NCI-H1105 (cell line): ENCODE measurements at places on chromosomes 4 and X.
A peak's percentile ranks its signal among the peaks of the same experiment; 100 is the strongest.

DNA sequence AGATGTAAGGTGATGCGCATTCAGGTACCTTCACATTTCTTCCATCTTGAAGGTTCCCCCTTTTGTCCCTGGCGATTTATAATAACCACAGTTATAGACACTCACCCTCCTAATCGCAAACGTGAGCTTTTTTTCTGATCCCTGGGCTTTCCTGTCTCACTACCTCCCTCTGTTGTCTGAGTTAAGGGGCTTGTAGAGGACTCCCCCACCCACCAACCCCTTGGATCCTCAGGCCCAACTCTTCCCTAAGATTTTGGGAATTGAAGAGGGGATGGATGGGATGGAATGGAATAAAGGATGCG lies 1.4 kb downstream of the CNKSR2 start:
- peak; percentile 16 for DNase-seq

- no peak for DNase-seq
Measured at GRCh38 chr4:24514808-24515207, 69.5 kb downstream of the DHX15 start.

GRCh38 chr4:89482926-89483595 lies 175.5 kb upstream of the GPRIN3 start:
- no peak for DNase-seq

GRCh38 chr4:23348789-23349498 lies 540.9 kb downstream of the PPARGC1A start:
- DNase-seq: no peak

- DNase-seq: no peak
Measured at GRCh38 chrX:36978886-36979285, 29.3 kb upstream of the FAM47C start.

GRCh38 chrX:11446336-11446735 lies 153.1 kb downstream of the AMELX start:
- no peak for DNase-seq

DNA sequence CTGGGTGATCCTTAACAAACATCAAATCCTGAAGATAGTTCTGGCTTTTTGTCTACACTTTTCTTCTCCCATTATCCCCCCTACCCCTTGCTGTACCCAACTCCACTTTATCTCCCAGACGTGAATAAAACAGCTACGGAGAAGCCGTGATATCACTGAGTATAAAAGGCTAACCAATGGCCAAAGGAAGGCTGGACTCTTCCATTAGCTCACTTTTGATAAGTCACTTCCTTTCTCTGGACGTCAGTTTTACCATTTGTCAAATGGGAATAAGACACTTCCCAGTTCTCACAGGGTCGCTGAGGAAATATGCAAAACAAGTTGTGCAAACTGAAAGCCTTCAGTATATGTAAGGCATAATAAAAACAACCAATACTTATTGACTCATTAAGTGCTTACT lies 38.6 kb upstream of the EDA2R start:
- DNase-seq: no peak

DNA sequence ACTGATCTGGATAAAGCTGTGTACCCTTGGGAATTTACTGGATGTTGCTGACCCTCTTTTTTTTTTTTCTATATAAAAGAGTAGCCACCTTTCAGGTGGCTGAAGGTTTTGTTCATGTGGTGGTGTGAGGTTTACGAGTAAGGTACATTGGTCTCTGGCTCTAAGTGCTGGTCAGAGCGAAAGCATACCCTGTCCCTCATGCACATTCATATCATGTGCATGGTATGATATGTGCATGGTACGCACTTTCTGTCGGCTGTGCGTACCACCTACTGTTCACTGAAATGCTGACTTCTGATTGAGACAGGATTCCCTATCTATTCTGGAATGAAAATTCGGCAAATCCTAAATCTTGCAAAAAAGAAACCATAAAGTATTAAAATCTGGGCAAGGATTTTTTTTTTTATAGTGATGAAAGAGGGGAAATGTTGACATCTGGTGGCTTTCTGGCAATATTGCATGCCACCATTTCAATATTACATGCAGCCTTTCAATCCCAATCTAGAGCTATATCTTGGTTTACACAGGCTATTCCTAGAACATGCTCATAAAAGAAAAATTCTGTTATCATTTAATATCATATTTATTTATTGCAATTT lies 32.8 kb downstream of the FAM149A start:
- no peak for DNase-seq

- no peak for DNase-seq
Measured at GRCh38 chrX:128807367-128807766, 715.9 kb downstream of the SMARCA1 start.

DNA sequence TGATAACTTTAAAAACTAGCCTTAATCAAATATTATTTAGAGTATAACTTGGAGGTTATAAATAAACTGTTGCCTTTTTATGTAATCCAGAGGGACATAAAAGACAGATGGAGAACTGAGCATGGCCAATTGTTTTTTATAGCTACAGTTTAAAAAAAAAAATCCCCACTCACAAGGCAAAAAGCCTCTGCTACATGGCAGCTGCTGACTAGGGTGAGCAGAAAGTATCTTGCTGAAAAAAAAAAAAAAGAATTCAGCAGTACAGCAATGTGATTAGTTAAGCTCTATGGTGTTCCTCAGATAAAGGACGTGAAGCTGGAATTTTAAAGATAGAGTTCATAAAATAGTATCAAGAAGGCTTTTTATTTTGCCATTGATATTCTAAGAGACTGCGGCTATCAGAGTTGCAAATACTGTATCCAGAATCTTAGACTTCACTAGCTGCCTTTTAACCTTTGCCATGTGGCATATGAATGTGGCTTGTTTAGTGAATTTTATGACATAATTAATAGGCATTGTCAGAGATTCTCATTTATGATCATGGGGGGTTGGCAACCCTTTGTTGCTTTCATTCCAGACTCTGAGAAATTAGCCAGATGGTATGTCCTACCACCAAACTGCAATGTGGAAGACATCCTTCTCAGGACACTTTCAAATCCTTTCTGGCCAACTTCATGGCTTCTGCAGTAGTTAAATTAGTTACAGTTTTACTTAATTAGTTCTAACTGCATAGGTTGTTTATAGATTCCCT lies 498.0 kb downstream of the STPG2 start:
- DNase-seq: no peak

DNA sequence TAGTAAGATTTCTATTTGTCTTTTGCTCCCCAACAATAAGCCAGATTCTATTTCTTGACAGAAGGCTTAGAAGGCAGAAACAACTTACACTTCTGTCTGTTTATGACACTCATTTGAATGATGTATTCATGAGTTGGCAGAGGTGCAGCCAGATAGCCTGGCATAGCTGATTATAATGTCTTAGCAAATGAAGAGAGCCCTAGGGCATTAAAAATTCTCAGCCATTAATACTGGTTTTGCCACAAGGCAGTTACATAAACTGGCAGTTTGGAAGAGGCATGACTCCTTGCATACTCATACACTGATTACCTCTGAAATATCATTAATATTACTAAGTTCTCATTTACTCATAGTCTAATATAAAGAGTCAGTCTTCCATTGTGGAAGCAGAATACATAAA lies 728.5 kb upstream of the NDST4 start:
- no peak for DNase-seq

DNA sequence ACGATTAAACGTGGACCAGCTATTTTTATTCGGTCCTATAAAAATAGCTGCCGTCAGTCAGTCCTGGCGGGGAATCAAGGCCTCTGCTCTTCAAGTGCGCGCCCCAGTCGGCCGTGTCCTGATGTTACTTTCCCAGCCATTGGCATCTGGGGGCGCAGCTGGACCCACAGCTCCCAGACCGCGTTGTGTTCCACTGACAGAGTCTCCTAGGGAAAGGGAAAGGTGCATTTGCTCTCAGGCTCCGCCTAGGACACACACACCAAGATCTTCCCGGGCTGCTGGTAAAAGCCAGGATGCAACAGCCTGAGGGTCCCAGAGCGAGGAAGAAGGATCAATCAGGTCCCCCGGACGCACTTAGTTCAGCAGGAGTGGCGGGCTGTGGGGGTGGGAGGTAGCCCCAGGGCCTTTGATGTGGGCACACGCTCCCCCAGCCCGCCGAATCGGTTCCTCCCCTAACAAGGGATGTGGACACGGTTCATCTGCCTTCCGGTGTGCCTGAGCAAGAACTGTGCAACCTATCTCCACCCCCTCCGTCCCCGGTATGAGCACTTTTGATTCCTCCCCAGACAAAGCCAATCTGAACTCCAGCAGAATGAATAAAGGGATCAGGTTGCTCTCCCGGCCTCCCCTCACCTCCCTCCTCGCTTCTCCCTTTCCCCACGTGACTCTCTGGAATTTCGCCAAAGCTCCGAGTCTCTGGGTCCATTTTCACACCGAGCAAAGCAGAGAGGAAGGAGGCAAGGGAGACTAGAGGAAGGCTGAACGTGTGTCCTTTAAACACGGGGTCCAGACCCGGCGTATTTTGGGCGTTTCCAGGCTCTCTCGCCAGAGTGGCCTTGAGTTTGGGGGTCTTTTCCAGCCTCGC lies 626 bp upstream of the FRAS1 start:
- peak; percentile 96 for DNase-seq

DNA sequence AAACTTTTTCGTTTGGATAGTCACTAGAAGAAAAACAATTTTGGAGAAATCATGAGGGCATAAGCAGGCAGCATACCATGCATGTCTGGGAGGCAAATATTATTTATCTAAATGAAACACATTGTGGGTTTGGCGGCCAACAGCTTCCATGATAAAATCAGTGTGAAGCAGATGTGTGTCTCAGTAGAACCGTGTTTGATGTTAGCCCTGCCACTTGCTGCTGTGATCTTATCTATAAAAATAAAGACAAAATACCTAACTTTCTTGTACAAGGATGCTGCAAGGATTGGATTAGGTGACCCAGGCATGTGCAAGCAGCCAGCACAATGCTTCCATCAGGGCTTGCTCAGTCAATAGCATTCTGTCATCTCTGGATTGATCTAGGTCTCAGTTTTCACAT lies 341.4 kb downstream of the PACRGL start:
- no peak for DNase-seq

- DNase-seq: no peak
Measured at GRCh38 chr4:116027311-116027710, 913.9 kb upstream of the NDST4 start.

GRCh38 chr4:160251522-160252170 lies 1148.8 kb downstream of the RAPGEF2 start:
- DNase-seq: no peak

- DNase-seq: peak; percentile 2
Measured at GRCh38 chr4:9952415-9952950, 68.8 kb downstream of the SLC2A9 start.

GRCh38 chr4:174709526-174709925 lies 119.5 kb downstream of the GLRA3 start:
- DNase-seq: no peak

GRCh38 chrX:115632455-115632854 lies 71.5 kb downstream of the PLS3 start:
- DNase-seq: no peak

DNA sequence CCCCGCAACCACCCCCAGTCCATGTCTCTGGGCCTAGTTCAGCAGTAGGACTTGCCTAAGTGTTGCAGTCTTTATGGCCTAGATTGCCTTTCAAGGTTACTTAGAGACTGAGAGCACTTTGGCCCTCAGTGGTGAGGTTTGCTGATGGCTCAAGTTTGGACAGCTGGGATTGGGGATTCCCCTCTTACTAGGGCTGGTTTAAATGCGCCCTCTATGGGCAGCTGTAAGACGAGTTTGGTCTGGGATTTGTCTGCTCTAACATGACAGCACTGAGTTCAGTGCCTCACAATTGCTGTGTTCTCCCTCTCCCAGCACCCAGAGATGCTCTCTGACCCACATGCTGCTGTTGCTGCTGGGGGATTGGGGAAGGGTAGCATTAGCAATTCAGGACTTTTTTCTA lies 23.1 kb downstream of the DACH2 start:
- DNase-seq: no peak

DNA sequence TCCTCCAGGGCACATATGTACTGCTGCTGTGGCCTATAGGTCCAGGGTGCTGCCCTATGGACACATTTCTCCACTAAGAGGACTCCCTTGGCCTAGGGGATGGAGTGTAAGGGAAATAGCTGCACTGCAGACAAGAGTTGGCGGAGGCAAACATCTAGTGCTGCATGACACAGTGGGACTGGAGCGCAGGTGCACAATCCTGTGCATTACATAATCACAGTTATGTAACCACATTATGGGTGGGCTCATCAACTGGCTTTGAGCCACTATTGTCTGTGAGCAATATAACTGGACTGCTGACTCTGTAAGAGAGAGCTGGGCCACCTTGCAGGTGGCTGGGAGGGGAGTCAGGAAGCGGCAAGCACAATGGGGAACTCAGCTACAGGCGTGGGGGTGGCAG lies 3.2 kb upstream of the TIGD2 start:
- DNase-seq: no peak

GRCh38 chrX:21847342-21847741 lies 7.9 kb downstream of the MBTPS2 start:
- no peak for DNase-seq

DNA sequence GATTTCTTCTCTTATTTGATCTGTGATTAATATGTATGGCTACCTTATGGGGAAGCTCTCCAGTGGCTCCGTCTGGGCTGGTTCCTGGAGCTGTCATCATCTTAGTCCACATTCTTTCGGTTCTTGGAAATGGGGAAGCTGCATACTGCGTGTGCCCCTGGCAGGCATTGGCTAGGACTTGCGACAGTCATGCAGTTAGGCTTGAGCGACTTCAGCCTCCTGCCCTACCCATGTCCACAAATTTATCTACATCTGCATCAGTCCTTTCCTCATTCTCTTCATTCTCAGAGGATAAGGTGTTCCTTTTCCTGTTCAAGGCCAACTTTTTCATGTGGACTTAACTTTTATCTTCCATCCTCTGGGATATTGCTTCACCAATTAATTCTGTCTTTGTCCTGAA lies 214.2 kb downstream of the RELL1 start:
- no peak for DNase-seq

GRCh38 chrX:125378205-125378604 lies 58.5 kb downstream of the TEX13C start:
- DNase-seq: peak; percentile 56

DNA sequence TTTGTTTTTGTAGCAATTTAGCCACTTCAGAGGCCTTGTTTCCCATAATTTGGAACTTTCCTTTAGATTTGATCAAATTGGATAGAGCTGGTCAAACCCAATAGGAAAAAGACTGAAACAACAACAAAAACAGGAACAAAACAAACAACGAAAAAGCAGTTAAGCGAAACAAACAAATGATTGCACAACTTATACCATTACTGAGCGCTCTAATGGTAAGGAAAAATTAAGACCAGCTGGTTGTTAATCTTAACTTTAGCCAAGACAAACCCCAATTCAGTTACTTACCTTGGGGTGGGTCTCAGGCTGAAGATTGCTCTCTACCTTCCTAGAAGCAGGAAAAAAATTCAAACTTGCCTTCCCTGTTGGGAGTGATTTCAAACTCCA lies 38.3 kb downstream of the SPCS3 start:
- DNase-seq: no peak

GRCh38 chr4:140163029-140163810 lies 9.2 kb upstream of the MAML3 start:
- DNase-seq: no peak

- DNase-seq: no peak
Measured at GRCh38 chr4:108060686-108061321, 71.1 kb downstream of the HADH start.

GRCh38 chr4:169810325-169811323 lies 52.9 kb upstream of the HPF1 start:
- DNase-seq: peak; percentile 47

- DNase-seq: no peak
Measured at GRCh38 chr4:68373513-68373912, 23.6 kb upstream of the YTHDC1 start.

GRCh38 chr4:108336076-108336475 lies 167.3 kb upstream of the LEF1 start:
- no peak for DNase-seq
